ENCODE measurements at places on chromosomes 7 and 10.

DNA sequence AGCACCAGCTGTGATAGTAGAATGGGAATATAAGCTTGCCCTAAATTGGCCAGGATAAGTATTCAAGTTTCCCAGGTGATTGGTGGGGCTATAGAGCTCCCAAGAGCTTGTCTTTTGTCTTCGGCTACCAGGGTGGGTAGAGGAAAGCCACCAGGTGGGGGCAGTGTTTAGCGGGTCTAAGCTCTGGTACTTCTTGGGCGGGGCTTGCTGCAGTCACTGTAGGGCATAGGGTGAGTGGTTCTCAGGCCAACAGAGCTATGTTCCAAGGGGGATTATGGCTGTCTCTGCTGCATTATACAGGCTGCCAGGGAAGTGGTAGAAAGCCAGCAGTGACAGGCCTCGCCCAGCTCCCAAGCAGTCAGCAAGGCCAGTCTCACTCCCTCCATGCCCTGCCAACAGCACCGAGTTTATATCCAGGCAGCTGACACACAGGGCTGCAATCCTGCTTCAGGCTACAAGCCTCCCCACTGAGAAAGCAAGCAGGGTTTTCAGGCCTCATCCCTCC, 110.7 kb downstream of the ZNF467 start:
- DNase-seq: peak; percentile 42

- DNase-seq: peak; percentile 31
These were observed 10.4 kb upstream of the CLCN1 start for GRCh38 chr7:143305423-143306070.

GRCh38 chr7:80842022-80842790, 76.6 kb downstream of the SEMA3C start:
- DNase-seq: no peak

DNA sequence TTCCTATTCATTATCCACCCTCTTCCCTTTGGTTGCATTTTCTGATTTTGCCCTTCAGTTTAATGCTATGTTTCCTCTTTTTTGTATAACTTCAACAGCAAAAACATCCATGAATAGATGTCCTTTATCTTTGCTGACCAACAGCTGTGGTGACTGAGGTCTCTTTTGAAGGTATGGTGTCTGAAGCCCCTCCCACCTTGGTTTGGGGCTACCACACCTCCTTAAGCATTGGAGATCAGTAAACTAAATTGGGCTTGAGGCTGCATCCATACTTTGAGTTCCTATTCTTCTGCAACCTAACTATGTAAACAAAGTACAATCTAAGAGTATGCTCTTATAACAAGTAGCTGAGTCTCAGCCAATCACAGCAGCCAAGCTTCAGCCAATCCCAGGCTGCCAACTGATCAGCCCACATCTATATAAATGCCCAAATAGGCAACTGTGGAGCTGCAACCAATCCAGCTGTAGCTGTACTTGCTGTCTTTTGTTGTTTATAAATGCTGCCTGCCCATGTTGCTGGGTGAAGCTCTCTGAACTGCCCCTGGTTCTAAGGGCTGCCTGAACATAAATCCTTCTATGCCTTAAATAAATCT, 69.4 kb upstream of the PDLIM1 start:
- DNase-seq: no peak

- no peak for DNase-seq
These were observed 63.1 kb downstream of the IKZF1 start for GRCh38 chr7:50367570-50367969.

- no peak for DNase-seq
These were observed 695.6 kb downstream of the PARD3 start for GRCh38 chr10:34119456-34119855.
